ENCODE measurements at places on chromosomes 3 and 15.

DNA sequence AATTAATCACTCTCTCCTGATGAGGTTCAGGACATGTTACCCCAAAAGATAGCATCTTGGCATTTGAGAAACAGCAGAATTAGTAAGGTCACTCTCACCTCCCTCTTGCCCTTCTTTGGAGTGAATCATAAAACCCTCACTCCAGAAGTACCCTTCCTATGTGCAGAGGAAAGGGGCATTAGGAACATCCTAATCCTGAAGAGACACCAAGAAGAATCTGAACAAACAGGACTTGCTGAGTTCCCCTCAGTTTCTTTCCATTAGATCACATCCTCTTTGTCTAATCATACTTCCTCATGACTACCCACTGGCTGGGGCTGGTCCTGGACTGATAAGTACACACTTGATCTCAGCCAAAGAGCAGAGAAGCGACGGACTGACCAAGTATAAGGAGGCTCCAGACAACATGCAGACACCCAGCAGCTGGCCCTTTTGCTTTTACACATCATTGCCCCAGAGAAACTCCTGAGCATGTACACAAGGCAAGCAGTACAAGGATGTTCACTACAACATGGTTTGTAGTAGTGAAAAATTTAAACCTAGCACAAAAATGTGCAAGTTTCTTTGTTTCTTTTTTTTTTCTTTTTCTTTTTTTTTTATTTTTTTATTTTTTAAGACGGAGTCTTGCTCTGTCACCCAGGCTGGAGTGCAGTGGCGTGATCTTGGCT, 15.0 kb upstream of the TM6SF1 start:
- DNase-seq: no peak

- DNase-seq: no peak
Measured at GRCh38 chr3:45110509-45110833, 35.7 kb downstream of the CDCP1 start.

GRCh38 chr3:11636394-11636770, 7.3 kb downstream of the VGLL4 start:
- DNase-seq: no peak

- DNase-seq: no peak
Measured at GRCh38 chr3:73404435-73404834, 220.3 kb downstream of the PDZRN3 start.

DNA sequence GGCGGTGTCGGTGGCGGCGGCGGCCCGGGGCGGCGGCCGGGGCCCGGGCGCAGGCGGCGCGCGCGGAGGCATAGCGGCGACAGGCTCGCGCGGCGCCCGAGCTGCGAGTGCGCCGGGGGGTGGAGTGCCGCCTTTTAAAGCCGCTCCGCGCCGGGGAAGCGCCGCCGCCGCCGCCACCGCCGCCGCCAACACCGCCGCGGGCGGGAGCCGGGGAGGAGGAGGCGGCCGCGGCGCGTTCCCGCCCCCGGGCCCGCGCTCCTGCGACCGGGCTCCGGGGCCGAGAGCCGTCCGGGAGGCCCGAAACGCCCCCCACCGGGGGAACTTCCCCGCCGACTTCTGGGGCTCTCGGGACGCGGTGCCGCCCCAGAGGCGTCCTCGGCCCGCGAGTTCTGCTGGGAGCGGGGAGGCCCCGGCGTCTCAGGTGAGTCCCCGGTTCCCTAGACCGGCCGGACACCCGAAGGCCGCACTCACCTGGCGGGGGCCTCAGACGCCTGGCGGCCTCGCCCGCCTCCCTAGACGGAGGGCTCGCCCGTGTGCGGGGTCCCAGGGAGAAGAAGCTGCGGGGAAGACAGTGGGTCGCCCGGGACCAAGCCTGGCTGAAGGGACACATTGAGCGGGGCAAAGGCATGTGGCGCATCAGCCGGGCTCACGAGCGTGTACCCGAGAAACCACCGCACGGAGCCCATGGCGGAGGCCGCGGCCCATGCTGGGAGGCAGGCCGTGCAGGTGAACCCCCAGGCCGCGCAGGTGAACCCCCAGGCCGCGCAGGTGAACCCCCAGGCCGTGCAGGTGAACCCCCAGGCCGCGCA, at the start of gene PCSK6:
Gene PCSK6, minus strand, starts transcription at position 109 of the 809 bp plus-strand sequence. Its CDS starts 37 bp downstream, at position 72.
- no peak for DNase-seq

DNA sequence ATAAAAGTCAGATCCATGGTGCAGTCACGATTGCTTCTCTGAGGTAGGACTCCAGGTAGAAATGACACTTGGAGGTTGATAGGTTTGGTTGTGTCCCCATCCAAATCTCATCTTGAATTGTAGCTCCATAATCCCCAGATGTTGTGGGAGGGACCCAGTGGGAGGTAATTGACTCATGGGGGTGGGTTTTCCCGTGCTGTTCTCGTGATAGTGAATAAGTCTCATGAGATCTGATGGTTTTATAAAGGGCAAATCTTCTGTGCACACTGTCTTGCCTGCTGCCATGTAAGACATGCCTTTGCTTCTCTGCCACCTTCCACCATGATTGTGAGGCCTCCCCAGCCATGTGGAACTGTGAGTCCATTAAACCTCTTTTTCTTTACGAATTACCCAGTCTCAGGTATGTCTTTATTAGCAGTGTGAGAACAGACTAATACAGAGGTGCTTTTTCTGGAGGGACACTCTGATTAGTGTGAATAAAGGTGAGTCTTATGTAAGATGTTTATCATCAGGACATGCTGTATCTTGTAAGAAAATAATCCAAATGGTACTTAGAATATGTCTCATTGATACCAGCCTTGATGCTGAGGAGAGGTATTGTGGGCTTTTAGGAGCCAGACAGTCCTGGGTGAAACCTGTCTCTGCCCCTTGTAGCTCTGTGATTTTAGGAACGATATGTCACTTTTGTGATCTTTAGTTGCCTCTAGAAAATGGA, 43.0 kb downstream of the SLCO3A1 start:
- DNase-seq: no peak

GRCh38 chr3:98021830-98022560, 13.1 kb downstream of the GABRR3 start:
- DNase-seq: peak; percentile 69

GRCh38 chr3:62975566-62975965, 100.3 kb upstream of the CADPS start:
- DNase-seq: no peak

GRCh38 chr3:21938267-21938681, 187.3 kb upstream of the ZNF385D start:
- no peak for DNase-seq
